Stimulated activated CD4-positive, alpha-beta T cell treated with anti-CD3 and anti-CD28 coated beads, Interleukin-12 subunit alpha, Interleukin-12 subunit beta, amount 100 ng/mL, for 4 hours (primary cell): ENCODE measurements at places on chromosomes 12 and 14.

- no peak for DNase-seq
Observed at GRCh38 chr14:94124582-94125377, 4.6 kb downstream of the IFI27L2 start.

DNA sequence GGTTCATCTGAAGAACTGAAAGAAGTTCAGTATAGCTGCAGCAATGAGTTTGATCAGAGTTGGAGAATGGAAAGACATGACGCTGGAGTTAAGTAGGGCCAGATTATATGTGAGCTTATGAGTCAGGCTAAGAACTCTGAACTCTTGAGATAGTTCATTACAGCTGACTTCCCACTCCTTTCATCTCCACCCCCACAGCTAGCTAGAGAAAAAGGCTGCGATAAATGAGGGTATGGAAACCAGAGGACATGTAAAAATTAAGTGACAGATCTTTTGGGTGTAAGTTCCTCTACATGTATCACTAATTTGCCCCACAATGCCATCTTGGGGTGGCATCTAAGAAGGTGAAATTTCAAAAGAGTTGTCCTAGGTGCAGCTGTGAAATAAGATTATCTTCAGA lies 28.6 kb downstream of the PYM1 start:
- peak; percentile 19 for DNase-seq

GRCh38 chr12:90305379-90305778 lies 596.7 kb upstream of the ATP2B1 start:
- DNase-seq = no peak

GRCh38 chr12:53005215-53005985 lies 856 bp upstream of the EIF4B start:
- no peak for DNase-seq

DNA sequence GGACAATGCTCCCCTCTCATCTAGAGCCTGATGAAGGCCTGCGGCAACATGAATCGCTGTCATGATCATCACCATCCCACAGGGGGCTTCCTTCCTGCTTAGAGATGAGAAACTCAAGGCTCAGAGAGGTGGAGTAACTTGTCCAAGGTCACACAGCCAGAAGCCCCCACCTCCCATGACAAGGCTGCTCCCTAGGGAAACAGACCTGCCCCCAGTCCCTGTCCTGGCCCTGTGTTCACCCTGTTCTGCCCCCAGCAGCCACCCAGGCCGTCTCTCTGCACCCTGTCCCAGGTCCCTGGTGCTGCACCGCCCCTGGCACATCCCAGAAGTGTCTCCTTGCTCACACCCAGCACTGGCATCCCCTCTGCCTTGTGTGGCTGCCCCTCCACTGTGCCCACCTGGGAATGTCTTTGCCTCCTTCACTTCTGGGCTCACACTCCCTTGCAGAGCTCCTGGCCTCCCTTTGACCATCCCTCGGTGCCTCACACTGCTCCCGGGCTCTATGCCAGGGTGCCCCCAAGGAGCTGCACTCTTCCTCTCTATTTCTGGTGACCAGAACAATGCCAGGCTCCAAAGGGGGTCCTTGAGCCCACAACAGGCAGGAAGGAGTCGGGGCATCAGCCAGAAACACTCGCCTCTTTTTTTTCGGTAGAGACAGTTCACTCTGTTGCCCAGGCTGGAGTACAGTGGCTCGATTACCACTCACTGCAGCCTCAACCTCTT lies 70.5 kb downstream of the BCL11B start:
- no peak for DNase-seq

- DNase-seq = no peak
Observed at GRCh38 chr14:97071177-97071576, 274.0 kb downstream of the VRK1 start.

DNA sequence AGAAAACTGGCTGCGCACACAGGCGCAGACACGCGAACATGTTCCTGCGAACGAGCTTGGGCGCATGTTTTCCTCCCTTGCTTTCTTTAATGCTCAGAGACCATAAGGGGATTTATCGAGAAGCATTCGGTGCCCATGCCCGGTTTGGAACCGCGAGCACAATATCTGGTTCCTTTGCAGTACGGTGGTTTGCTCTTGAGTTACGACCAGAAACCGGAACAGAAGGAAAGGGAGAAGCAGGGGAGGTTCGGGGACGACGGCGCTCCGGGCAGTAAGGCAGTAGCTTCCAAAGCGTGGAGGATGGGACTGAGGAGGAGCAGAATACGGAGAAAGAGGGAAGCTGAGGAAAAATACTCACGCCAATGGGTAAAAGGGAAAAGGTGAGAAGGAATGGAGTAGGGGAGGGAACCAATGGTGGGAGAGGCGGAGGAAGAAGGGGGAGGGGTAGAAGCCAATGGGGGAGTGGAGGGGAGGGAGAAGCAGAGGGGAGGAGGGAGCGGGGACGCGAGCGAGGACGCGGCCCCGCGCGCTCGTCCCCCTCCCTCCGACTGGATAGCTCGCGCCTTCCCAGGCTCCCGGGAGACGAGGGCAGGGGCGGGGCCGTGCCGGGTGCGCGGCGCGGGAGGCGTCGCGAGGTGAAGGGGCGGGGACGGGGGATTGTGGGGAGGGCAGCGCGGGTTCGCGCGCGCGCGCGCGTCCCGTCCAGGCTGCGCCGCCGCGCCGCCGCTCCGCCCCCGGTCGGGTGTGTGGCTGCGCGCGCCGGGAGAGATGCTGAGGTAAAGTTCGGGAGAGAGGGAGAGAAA lies 625 bp upstream of the ARHGAP5 start:
- DNase-seq = peak; percentile 74

GRCh38 chr12:53999559-54000115 lies 324 bp upstream of the HOXC9 start:
- DNase-seq = no peak

DNA sequence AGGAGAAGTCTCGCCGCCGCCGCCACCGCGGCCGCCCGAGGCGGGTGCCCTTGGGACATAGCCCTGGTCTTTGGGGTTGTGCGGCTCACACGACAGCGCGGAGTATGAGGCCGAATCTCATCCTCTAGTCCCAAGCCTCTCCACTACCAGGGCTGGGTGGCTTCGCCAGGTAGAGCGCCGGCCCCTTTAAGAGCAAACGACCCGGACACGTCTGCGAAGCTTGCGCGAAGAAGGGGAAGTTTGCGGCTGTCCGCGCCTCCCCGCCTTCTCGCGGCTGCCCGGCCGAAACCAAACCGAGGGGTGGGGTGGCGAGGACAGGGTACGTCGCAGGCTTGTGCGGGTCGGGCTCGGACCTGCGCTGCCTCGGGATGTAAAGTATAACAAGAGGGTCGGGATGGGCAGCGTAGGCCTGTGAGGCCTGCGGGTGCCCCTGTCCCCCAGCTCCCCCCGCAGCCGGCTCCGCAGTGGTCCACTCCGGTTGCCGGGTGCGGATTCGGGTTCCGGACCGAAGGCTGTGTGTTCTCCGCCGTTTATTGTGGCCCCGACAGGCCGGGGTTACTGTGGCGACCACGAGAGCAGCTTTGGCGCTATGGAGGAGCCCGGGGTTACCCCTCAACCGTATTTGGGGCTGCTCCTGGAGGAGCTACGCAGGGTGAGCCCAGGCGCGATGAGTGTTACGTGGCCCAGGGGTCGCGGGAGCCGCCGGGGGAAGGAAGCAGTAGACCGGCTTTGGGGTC lies 33.3 kb downstream of the MIA2 start:
- peak; percentile 67 for DNase-seq

GRCh38 chr14:90924621-90925340 lies 108.6 kb upstream of the TTC7B start:
- no peak for DNase-seq

GRCh38 chr12:30569426-30569825 lies 126.2 kb downstream of the IPO8 start:
- no peak for DNase-seq

DNA sequence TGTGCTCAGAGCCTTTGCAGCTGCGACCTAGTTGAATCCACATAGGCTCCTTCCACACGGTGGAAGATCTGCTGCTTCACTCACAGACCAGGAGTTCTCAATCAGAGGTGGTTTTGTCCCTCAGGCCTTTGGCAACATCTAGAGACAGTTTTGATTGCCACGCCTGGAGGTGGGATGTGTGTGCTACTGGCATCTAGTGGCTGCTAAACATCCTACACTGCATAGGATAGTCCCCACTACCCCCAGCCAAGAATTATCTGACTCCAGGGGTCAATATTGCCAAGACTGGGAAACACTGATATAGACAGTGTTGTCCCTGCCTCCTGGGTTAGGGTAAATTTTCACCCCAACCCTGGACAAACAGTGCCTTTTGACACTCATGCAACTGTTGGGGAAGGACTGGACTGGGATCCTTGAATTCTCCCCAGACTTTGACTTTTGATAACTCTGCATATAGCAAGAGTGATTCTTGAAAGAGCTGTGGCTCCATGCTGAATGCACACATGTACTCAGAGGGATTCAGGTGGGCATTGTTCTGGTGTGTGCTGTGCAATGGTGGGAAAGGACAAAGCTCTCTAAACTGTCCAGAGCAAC lies 39.8 kb downstream of the BAZ2A start:
- no peak for DNase-seq

GRCh38 chr12:104604070-104604994 lies 147.6 kb downstream of the CHST11 start:
- DNase-seq = peak; percentile 11

DNA sequence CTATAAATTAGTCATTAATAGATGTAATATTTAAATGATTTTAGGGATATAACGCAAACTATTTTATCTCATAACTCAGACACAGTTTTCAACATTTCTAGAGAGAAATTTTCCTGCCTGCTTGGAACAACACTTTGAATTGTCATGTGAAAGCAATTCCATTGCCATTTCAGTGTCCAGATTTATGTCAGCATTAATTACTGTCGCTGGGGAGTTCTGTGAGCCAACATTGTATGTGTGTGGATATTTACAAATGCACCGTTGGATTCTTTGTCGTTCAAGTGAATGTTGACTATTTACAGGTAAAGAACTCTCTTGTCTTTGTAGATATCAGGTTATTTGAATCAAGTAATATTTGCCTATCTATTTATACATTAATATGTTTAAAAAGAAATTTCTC lies 465.3 kb upstream of the RGS6 start:
- no peak for DNase-seq

- no peak for DNase-seq
Observed at GRCh38 chr14:100267990-100268389, 29.0 kb downstream of the YY1 start.

- no peak for DNase-seq
Observed at GRCh38 chr12:42936991-42937390, 347.4 kb upstream of the PRICKLE1 start.

- no peak for DNase-seq
Observed at GRCh38 chr12:42372154-42372791, 46.3 kb downstream of the PPHLN1 start.

- DNase-seq = no peak
Observed at GRCh38 chr14:57009585-57010515, 199.6 kb upstream of the OTX2 start.

DNA sequence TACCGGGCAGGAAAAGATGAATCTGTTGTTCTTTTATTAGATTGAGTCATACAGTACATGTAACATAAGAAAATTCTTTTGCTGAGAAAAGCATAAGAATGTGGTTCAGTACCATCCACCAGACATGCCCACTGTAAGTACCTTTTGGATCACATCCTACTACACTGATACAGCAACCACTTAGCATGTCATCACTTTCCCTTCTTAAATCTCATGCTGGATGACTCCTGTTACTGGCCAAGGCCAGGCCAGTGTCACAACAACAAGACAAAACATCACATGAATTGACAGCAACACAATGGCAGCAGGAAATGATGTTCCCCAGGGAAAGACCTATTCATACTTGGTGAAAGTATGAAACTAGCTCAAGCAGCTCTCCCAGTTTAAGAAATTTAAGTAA lies 46.4 kb downstream of the STXBP6 start:
- DNase-seq = no peak
